Fibroblast of gingiva (primary cell): ENCODE measurements at places on chromosomes 11 and 22.
A peak's percentile ranks its signal among the peaks of the same experiment; 100 is the strongest.

GRCh38 chr11:38460896-38461295 lies 1862.9 kb upstream of the RAG2 start:
- DNase-seq = peak; percentile 75

DNA sequence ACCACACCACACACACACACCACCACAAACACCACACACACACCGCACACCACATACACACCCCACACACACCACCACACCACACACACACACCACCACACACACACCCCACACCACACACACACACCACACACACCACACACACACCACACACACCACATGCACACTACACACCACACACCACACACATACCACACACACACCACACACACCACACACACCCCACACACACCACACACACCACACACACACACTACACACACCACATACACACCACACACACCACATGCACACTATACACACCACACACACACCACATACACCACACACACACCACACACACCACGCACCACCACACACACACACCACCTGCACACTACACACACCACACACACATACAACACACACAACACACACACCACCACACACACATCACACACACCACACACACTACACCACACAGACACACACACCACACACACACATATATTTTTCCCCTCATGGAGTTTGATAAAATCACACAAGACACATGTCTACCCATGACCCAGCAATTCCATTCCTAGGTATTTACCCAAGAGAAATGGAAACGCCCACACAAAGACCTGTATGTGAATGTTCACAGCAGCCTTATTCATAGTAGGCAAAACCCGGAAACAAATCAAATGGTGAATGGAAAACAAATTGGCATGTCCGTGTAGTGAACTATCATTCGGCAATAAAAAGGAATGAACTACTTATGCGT lies 14.3 kb downstream of the CD5 start:
- no peak for DNase-seq

DNA sequence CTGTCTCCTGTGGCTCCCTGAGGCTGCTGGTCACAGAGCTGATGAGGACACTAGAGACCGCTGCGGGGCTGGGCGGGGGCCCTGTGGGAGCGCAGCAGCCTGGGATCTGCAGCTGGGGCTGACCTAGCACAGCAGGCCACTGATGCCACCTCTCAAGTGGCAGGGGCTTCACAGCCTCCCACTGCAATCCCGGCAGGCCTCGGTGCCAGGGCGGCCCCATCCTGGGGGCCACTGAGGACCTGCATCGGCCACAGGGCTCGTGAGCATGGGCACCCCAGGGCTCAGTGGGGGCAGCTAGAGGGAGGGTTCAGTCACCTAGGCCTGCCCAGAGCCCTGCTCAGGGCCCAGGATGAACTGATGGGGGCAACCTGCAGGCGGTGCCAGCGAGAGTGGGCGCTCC lies 14.6 kb upstream of the CCDC188 start:
- DNase-seq = no peak

GRCh38 chr11:9760193-9760575 lies 96.3 kb downstream of the SWAP70 start:
- peak; percentile 98 for DNase-seq

DNA sequence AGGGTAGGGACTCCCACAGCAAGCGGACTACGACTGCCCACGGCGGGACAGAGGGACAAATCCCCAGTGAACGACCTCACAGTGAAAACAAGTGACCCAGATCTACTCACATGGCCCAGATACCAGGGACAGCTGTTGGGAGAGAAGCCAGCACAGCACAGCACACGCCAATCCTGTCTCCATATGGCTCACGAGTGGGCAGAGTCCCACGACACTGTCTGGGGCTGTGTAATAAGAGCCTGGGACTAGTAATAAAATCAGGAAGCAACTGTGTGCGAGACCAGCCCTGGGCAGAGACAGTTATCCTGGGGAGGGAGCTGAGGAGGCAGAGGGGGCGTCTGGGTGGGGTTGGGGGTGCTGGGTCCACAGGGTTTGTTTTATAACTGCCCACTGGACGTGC lies 385.0 kb downstream of the CTTN start:
- no peak for DNase-seq

DNA sequence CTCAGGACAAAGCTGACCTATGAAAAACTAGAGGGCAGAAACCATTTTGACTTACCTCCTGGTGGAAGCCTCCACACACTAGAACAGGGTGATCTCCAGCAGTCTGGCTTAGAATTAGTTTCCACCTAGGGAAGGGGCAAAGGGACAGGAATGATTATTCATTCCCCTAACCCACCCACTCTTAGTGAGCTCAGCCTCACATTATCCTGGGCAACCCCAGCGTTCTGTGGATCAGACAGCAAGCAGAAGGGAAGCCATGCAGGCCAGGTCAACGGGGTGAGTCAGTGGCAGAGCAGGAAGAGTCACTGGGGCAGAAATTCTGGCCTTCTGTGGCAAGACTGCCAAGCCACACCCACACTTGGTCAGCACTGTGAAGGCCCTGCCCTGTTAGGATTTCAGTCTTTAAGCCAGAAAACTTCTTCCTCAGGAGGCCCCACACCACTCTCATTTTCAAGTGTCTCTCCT lies 10.5 kb downstream of the NUMA1 start:
- peak; percentile 87 for DNase-seq

- no peak for DNase-seq
Measured at GRCh38 chr11:112167145-112167544, at the start of gene TEX12. Gene TEX12, plus strand, starts transcription at chr11:112167372. Its CDS starts 1,897 bp downstream, at chr11:112169269.

- peak; percentile 18 for DNase-seq
Measured at GRCh38 chr11:43819926-43820325, 60.7 kb upstream of the ALKBH3 start.

GRCh38 chr11:58562375-58562800 lies 13.3 kb downstream of the LPXN start:
- no peak for DNase-seq

DNA sequence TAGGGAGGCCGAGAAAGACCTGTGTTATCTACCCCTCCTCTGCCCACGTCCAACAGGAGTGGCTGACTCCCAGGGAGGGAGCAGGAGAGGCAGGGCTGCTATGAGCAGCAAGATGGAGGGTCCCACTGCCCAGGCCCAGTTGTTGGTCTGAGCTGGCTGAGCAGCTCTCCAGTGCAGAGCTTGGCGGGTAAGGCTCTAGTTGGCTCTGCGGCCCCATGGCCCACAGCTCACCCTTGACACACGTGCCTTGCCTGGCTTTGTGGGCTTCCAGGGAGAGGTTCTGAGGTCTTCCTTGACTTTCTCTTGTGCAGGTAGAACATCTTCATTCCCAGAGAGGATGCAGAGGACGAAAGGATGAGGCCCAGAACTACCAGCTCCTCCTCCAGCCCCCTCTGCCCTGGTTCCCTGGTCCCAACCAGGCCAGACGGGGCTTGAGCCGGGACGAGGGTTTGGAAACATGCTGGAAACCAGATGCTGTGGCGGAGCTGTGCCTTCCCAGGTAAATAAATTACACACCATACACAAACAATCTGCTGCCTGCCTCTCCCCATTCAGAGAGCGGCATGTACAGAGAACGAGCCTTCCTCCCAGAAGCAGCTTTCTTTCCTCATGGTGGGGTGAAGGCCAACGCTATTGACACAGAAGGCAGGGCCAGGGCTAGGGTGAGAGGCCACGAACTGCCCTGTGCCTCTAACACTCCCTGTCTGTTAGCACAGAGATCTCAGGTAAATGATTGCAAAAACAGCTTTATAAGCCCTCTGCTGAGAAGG lies 48.1 kb downstream of the DSCAML1 start:
- DNase-seq = no peak

- DNase-seq = no peak
Measured at GRCh38 chr11:398826-399225, 4.8 kb downstream of the PKP3 start.

GRCh38 chr11:61697078-61697502 lies 16.9 kb downstream of the DAGLA start:
- DNase-seq = no peak

DNA sequence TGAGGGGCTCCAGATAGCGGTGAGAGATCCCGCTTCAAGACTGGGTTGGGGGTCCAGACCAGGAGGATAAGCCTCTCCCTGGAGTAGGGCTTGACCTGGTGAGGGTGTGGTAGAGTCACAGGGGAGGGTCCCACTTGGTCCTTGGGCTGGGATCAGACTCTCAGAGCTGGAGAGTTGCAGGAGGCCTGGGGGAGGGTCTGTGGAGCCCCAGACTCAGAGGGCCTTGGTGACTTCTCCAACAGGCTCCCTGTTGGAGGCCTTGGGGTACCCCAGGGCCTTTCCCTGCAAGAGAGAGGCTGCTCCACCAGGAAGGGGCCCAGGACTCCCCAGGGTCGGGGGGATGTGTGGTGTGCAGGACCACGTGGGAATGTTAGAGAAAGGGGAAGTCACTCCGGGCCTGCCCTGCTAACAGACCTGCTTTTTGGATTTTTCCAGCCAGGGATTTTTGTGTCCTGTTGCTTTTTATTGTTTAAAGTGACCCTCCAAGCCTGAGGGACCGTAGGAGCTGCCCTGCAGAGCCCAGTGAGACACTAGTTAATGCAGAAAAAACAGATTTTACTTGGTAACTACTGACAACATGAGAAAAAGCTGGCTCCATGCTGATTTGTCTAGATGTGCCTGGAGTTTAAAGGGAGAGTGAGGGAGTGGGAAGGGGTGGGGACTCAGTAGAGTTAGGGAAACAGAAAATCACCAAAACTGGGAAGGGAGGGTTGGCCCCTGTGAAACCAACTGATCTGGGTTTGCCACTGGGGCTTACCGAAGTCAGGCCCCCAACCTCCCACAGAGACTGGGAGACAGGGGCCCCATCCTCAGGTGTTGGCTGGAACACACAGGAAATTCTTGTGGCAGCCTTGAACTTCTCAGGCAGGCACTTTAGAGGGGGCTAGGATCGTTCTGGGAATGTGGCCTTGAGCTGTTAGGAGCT lies 801 bp upstream of the TXNRD2 start:
- peak; percentile 77 for DNase-seq

DNA sequence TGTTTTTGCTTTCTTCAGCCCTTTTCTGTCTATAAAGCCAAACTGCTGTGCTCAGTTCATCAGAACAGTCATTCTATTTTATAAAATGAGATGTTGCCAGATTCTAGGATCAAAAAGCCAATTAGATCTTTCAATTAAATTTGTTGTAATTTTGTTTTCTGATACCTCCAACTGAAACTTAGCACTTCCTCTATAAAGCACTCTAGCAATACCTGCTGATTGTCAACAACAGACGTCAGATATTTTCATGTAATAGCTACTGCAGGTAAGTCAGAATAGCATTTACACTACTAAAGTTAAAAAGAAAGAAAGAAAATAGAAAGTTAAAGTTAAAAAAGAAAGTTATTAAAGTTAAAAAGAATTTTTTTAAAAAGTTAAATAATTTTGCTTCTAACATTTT lies 19.6 kb downstream of the RRAS2 start:
- no peak for DNase-seq

- no peak for DNase-seq
Measured at GRCh38 chr11:122285070-122285988, 169.3 kb upstream of the BLID start.

- no peak for DNase-seq
Measured at GRCh38 chr11:10824888-10825287, 16.2 kb upstream of the EIF4G2 start.

- DNase-seq = no peak
Measured at GRCh38 chr11:8331767-8332166, 68.1 kb upstream of the LMO1 start.

GRCh38 chr22:45164270-45165088 lies 754 bp downstream of the NUP50 start:
- no peak for DNase-seq

GRCh38 chr11:44600839-44601383 lies 35.4 kb downstream of the CD82 start:
- DNase-seq = peak; percentile 35

DNA sequence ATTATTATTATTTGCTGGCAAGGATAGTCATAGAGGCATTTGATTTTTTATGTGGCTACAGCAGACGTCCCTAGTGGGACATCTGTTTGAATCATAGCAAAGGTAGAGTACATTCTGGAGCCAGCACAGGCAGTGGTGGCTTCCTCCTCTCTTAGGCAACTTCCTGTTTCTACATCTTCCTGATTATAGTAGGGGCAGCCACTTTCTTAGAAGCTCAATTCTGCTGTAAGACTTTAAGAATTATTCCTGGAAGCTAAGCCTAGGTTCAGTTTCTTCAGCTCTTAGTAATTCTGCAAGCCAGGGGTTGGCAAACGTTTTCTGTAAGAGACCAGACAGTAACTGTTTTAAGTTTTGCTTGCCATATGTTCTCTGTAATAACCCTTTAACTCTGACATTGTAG lies 129.3 kb upstream of the TENM4 start:
- DNase-seq = no peak

DNA sequence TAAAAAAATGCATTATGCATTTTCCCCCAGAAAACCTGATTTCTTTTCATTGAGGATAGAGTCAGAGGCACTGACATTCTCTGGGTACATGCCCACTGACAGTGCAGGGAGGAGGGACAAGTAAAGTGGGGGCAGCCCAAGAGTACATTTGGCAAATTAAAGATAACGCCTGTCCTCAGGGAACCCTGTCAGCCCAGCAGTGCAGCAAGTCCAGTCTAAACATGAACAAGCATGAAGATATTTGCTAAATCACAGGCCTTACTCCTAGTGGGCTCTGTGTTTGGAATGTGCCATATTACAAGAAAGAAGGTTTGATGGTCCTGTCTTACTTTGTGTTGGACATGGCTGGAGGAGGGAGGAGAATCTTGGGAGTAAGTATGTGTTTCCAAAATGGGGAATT lies 37.9 kb downstream of the AMOTL1 start:
- no peak for DNase-seq

- DNase-seq = no peak
Measured at GRCh38 chr11:61004761-61005181, 33.3 kb downstream of the CD6 start.

DNA sequence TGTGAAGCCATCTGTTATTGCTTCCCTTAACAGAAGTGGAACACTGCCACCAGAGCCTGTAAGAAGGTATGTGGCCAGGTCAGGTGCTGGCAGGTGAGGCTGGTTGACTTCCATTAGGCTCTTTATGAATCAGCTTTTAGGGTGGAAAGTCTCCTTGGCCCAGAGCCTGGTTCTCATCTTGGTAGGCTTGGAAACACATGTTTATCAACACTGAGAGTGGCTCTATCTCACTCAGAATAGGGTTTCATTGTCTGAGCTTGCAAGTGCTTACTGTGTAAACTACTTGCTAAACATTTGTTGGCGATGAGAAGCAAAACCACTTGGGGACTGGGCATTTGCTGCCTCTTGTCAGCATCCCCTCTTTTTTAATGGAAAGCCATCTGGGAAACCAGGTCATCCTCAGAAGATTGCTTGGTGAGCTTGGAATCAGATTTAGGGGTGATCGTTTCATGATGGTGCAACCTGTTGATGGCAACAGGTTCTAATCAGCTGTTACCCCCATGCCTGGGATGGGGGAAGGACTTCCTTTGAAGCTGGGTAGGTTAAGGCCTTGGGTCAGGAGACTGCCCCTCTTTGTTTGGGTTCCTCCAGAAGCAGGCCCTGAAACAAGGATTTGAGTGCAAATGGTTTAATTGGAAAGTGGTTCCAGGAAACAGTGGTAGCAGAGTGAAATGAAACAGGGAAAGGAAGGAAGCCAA lies 75.0 kb upstream of the AMPD3 start:
- peak; percentile 55 for DNase-seq

- no peak for DNase-seq
Measured at GRCh38 chr11:24122291-24122690, 374.6 kb upstream of the LUZP2 start.
